Left cardiac atrium (tissue), 4 donors: ENCODE measurements at places on chromosomes 12 and 14. TPM values are rescaled to one million over a fixed set of nuclear protein-coding genes. Genes with fewer than 3 reads are reported as not detected.

- DNase-seq, result no peak
These were observed 616.5 kb downstream of the TRHDE start for GRCh38 chr12:72888693-72889092.

- DNase-seq, result peak; percentile 98
These were observed at the start of gene LTBR for GRCh38 chr12:6383572-6384498. Gene LTBR, plus strand, starts transcription at chr12:6384162. Its CDS starts 197 bp downstream, at chr12:6384359.

GRCh38 chr14:75553761-75554364 is 24.6 kb upstream of the FLVCR2 start:
- no peak for DNase-seq

- DNase-seq, result no peak
These were observed 313.7 kb upstream of the SYT1 start for GRCh38 chr12:78550831-78551230.

DNA sequence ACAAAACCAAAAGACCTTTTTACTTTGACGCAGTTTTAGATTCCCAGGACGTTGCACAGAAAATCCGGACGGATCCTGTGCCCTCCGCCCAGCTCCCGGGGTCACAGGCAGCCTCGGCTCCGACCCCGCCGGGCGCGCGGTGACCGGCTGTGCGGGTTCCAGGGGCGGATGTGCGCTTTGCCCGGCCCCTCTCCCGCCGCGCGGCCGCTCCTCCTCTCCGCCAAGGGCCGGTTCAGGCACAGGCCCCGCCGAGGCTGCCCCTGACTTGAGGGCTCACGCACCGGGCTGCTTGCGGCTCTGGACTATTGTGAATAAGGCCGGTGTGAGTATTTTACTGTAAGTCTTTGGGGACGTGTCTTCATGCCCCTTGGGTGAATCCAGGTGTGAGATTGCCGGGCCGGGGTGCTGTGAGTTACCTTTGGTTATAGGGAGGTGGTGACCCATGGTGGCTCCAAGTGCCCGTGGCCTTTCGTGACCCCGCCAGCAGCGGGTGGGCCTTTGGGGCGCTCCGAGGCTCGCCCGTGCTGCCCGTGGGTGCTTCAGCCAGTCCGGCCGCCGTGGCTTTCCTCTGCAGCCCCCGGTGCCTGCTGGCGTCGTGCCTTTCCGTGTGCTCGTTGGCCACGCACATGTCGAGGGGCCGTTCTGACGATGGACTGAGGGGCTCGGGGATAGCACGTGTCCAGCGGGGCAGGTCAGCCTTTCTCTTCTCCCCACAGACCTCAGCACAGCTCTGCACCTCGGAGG is 45.9 kb downstream of the NOC4L start:
- no peak for DNase-seq

GRCh38 chr14:77040741-77041653 is 12.5 kb upstream of the IRF2BPL start:
- DNase-seq, result no peak

DNA sequence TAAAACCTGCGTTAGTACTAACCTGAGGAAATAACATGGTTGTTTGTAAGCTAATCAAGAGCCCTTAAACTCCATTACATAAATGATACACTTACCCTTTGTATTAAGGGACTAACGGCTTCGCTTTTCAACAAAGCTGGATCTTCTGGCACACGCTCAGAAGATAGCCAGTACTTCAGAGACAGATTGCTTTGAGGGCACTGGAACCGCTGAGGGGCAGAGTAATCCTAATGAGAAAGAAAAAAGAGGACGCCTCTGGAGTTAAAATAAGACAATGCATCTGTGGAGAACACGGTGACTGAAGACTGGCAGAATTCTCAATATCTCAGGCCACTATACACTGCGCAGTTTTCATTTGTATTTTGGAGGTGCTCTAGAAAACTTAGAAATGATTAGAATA is 1.5 kb upstream of the KTN1 start:
- no peak for DNase-seq

DNA sequence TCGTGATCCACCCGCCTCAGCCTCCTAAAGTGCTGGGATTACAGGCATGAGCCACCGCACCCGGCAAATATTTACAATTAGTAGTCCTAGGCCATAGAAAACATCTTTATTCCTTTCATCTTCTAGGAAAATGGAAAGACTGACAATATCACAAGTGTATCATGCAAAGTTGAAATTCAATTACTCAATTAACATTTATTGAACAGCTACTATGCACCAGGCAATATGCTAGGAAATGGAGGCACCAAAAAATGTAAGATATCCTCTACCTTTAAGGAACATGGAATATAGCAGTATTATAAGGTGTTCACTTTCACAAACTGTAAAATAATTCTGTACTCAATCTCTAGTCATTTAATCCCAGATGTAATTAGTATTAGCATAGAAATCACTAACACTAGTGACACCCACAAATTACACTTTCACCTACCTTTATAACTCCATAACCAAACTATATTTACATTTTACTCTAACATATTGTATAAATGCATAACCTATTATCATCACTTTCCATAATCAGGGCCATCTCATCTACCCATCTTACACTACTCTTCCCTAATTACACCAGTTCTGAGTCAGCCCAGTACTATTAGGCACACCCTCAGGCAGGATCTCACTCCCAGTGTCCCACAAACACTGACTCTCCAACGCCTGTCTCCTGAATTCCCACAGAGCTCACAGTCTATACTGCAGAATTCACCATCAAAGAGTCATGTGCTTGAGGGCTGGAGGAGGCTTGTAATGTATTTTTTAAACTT is 10.4 kb downstream of the CORO1C start:
- no peak for DNase-seq

GRCh38 chr12:89151536-89151935 is 200.8 kb downstream of the DUSP6 start:
- no peak for DNase-seq

DNA sequence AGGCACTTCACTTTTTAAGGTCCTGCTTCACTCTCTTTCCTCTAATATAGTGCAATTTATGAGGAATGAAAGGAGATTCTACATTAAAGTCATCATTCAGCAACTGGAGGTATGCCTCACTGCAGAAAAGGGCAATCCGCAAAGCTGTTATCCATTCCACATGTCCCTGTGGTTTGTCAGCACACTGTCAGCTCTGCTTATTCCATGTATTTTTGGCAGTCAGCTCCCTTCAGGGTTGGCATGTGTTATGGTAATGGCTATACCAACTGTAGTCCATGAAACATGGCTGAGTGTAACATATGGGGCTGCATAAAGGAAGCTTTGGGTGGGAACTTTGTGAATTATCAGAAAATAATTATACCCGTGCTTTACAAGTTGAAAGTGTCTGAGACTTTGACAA is 154.1 kb downstream of the GALC start:
- DNase-seq, result no peak

DNA sequence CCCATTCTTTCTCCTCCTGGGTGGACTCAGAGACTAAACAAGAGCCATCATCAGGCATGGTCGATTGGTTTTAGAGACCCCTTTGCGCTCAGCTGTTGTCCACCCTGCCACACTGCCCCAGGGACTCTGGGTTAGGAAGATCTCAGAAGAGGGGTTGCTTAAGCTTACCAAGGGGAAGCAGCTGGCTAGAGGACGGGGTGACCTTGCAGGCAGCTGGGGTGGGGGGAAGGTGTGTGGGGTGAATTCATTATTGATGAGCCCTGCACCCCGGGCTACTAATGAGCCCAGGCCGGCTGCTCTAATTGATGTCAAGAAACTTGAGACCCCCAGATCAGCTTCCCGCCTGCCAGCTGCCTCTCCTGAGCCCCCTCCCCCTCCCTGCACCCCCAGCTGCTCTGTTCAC is 8.7 kb upstream of the ZNF385A start:
- peak; percentile 16 for DNase-seq

DNA sequence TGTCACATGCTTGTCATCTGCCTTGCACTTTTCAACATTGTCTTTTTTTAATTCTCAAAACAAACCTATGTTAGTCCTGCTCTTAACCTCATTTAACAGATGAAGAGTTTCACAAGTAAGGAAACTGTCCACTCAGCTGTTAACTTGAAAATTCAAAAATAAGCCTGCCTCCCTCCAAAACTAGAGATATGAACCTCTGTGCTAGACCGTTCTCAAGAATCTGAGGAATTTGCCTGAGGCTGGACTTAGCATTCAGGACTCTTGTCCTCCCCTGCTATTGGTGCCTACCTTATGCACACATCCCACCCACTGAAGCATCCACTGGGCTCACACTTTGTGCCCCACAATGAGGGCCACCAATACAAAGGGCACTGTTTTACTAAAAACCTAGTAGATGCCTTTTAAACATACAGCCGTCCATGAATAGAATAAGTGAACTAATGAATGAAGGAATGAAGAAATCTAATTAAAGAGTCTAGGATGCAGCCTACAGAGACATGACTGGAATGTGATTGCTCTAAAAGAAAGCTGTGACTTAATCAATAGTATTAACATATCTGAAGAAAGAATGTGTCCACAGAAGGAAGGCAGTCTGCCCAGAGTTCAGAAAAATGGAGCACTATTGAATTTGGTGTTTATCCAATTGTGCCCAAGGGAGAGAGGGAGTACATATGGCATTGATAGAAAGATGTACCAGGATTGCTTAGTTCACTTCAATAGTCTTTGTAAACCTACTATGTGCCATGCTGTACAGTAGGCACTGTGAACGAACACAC is 238.5 kb downstream of the SPTSSA start:
- no peak for DNase-seq

The OVCH1 gene
- total RNA-seq, result 0.31 TPM

The PKP2 gene
- 148 TPM for total RNA-seq

The LRTM2 gene
- not detected for total RNA-seq

The HECTD4 gene
- total RNA-seq, result 24.4 TPM

The CPNE6 gene
- total RNA-seq, result not detected

The SOCS2 gene
- total RNA-seq, result 12.0 TPM

The FOXJ2 gene
- 19.5 TPM for total RNA-seq

The PTCSC3 gene
- total RNA-seq, result not detected

The PRICKLE1 gene
- total RNA-seq, result 9.4 TPM

The CCDC184 gene
- 1.2 TPM for total RNA-seq

The C12orf56 gene
- total RNA-seq, result not detected

The IL23A gene
- not detected for total RNA-seq

The LALBA gene
- total RNA-seq, result not detected

The RD3L gene
- total RNA-seq, result 14.9 TPM

The PTHLH gene
- total RNA-seq, result 0.41 TPM

The MSI1 gene
- total RNA-seq, result 7.8 TPM

The CEP290 gene
- total RNA-seq, result 5.8 TPM

The TAS2R20 gene
- 0.94 TPM for total RNA-seq

The CCDC197 gene
- not detected for total RNA-seq
